ENCODE measurements at places on chromosomes 7 and 10.

DNA sequence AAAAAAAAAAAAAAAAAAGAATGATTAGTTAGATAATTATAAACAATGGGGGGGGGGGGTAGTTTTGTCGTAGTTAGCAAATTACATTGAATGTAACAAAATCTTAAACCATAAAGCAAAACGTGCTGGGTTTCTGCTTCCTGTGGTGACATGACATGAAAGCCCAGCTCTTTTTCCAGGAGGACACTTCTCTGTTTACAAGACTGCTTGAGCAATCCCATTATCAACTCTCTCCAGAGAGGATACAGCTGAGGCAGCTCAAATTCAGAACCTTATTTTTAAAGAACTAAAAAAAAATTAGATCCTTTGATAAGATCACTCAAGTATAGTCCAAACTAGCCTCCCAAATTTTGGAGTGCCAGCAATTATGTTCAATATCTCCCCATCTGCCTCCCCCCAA lies 58.6 kb downstream of the ADRB1 start:
- DNase-seq, result no peak

DNA sequence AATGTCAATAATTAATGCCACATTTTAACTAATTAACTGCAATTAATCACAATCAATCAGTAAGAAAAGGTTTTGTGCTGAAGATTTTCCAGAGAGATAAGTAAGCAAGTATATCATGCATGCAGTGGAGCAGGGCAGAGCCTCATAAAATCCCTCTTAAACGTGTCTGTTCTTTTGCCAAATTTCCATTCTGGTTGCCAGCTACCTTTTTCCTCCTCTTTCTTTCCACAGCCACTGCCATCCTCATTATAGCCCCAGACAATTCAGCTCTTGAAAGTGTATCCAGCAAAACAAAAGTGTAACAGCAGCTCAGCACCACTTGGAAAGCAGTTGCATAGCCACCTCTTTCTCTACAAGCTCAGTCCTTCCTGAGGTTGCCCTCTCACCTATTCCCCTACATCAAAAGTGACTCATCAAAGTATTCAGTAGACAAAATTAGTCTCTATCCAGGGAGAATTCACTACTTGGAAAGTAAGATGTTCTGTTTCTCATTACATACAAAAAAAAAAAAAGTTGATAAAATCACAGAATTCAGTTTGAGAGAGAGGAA lies 26.9 kb upstream of the EPHB6 start:
- DNase-seq, result no peak

- no peak for DNase-seq
These were observed 36.7 kb downstream of the RAB19 start for GRCh38 chr7:140440593-140440992.

DNA sequence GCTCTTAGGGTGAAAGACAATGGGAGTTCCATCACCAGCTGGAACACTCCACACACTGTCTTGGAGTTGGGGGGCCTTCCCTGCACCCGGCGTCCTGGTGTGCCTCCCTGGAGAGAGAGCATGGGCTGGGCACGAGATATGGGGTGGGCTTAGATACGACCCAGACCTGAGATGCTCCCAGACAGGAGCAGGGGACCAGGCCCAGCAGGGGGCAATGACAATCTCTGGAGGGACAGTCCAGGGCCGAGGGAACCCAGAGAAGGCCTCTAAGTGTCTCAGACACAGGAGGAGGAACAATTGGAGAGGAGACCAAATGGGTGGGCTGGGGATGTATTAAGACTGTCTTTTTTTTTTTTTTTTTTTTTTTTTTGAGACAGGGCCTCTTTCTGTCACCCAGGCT lies 40.0 kb downstream of the MYL10 start:
- no peak for DNase-seq

DNA sequence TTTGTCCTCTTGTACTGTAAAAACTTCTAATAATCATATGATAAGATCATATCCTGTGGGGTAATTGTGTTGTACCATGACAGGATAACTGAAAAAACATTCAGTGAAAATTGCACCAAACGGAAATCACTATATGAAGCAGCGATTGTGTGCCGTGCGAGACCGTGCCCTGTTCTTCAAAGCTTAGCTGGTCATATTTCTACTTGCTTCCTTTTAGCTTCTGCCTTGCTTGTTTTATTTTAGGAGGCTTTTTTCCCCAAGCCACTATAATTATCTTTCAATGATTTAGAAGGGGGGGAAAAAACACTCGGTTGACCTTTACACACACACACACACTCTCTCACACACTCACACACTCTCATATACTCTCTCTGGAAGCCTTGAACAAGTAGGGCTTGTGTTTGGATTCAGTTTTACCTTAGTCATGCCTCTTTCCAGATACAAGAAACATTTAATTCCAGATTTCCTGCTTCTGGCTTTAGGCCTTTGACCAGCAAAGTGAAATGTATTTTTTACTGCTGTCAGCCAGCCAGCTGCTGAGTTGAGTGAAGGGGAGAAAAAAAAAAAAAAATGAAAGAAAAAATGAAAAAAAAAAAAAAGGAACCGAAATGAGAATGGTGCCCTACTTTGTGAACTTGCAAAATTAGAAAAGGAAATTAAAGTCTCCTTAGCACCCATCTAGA lies 181.4 kb downstream of the ARID5B start:
- peak; percentile 51 for DNase-seq

DNA sequence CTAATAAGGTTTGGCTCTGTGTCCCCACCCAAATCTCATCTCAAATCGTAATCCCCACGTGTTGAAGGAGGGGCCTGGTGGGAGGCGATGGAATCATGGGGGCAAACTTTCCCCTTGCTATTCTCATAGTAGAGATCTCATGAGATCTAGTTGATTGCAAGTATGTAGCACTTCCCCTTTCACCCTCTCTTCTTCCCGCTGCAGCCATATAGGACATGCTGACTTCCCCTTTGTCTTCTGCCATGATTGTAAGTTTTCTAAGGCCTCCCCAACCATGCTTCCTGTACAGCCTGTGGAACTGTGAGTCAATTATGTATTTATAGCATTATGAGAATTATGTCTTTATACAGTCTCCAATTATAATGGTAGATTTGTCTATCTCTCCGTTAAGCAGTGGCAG lies 594.5 kb downstream of the ACTR3B start:
- DNase-seq, result no peak

DNA sequence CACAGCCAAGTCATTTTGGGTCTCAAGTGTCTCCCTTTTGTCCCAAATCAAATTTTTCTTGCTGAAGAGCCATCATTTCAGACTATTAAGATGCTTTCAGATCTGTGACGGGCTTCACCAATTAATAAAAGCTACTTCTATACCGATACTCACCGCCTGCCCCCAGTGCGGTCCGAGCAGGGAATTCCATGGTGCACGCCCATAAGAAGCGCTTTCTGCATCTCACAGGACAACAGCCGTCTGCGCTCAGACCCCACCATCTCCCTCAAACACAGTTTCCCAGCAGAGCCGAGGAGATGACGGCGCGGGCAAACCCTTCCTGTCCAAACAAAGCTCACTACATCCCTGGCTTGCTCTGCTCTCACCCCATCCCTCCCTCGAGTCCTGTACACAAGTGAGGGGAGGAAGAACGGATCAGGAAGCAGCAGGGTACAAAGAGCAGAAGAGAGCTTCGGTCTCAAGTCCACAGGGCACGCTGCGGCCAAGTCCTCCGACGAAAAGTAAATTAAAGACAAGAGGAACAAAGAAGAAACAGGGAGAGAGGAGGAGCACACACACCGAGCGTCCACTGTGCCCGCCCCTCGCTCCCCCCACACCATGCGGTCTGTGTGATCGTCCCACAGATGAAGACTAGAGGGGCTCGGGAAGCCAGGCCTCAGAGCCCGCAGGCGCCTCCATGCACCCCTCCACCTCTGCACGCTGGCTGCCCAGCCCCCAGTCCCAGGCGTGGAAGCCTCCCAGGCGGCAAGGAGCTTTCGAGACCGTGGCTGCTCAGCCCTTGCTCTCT lies 121.9 kb downstream of the MAD1L1 start:
- no peak for DNase-seq

GRCh38 chr7:43220250-43220649 lies 107.8 kb downstream of the HECW1 start:
- peak; percentile 84 for DNase-seq

DNA sequence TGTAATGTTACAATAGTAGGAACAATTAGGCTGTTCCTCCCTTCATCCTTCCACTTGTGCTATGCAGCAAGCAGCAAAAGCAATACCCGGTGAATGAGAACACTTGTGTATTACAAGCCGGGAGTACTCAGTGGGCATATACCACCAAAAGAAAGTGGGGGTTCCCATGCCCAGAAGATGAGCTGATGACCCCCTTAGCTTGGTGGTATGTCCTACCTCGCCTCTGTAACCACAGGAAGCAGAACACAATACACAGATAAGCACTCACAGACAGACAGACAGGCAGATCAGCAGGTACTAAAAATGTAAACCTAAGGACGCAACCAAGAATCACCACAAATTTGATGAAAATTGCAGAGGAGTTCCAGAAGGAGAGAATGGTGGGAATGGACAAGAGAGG lies 15.5 kb upstream of the KIF20B start:
- no peak for DNase-seq

DNA sequence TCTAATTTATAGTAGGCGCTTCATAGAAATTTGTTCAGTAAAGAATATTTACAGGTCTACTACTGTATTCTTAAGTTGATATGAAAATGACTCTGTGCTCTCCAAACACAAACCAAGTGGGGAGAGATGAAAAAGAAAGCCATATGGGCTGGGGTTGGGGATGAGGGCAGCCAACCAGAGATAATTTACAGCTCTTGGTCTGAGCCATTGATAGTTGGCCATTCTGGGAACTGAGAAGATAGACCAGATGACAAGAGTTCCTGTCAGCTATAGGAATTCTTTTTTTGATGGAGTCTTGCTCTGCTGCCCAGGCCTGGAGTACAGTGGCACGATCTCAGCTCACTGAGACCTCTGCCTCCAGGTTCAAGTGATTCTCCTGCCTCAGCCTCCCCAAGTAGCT lies 57.4 kb downstream of the LAMB4 start:
- no peak for DNase-seq

DNA sequence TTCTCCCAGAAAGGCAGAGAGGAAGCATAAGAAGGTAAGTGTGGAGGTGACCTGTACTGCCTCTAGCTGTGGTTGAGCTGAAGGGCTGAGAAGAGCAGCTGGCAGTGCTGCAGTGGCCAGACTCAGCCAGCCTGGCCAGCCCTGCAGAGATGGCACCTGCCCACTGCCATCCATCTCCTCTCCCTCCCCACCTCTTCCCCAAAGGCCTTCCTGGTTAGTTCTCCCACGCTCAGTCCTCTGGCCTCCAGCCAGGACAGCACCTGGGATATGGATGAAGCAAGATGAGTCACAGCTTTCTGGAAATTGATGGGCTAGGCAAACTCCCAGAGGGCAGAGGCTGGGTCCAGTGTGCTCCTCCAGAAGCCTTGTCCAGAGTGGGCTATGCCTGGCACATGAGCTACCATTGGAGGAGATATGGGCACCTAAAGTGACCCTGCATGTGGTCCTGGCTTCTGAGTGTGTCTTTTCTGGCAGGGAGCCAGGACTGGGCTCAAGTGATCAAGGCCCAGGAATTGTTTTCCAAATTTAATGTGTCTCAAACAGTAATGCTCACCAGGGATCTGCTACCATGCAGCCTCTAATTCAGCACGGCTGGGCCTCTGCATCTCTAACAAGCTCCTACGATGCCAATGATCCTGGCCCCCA lies 81.0 kb upstream of the CACUL1 start:
- DNase-seq, result no peak

DNA sequence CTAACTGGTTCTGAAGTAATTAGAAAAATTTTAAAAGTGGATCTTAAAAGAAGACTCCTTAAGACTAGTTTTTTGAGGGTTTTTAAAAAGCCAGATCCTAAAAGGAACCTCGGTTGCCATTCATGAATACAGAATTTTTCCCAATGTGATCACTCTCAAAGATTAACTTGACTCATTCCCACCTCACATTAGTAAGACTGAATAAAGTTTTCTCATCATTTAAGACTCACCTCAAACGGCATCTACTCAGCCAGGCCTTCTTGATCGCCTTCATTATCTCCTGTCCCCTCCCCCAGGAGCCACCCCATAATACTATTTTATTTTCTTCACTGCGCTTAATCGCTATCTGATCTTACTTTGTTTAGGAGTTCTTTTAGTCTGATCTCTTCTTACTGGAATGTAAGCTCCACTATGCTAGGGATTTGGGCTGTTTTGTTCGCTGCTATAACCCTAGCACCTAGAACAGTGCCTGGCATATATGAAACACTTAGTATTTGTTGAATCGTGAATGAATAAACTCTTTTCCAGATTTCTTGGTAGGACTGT lies 55.9 kb upstream of the PCGF5 start:
- DNase-seq, result no peak

- DNase-seq, result no peak
These were observed 25.8 kb upstream of the AMPH start for GRCh38 chr7:38656968-38657367.

DNA sequence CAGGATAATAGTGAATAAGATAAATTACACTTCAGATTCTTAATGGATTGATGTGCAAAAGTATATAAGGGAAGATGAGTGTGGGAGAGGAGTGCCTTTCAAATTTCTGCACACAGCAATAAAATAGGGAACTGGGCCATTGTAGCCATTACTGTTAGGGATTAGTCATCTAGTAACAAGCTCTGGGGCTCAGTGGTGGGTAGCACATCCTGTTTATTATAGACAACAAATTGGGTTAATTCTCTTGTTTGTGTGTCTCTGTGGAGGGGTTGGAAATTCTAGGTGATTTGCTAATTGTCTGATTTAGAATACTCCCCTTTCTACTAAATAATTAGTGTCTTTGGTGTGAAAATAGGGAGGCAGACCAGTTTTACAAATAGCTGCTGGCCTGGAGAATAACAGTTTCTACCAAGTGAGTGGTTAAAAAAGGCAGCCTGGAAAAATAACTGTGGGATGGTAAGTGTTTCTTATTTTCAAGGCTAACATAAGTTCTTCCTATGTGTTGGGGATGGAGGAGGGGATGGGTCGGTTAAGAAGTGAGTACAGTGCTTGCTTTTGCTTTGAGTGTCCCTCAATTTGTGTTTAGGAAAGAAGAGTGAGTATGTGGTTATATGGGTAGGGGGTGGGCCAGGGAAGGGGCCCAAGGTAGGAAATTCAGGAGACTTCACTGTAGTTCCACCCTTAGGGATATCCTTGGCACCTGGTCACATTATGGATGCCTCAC lies 43.3 kb upstream of the TMEM248 start:
- no peak for DNase-seq

DNA sequence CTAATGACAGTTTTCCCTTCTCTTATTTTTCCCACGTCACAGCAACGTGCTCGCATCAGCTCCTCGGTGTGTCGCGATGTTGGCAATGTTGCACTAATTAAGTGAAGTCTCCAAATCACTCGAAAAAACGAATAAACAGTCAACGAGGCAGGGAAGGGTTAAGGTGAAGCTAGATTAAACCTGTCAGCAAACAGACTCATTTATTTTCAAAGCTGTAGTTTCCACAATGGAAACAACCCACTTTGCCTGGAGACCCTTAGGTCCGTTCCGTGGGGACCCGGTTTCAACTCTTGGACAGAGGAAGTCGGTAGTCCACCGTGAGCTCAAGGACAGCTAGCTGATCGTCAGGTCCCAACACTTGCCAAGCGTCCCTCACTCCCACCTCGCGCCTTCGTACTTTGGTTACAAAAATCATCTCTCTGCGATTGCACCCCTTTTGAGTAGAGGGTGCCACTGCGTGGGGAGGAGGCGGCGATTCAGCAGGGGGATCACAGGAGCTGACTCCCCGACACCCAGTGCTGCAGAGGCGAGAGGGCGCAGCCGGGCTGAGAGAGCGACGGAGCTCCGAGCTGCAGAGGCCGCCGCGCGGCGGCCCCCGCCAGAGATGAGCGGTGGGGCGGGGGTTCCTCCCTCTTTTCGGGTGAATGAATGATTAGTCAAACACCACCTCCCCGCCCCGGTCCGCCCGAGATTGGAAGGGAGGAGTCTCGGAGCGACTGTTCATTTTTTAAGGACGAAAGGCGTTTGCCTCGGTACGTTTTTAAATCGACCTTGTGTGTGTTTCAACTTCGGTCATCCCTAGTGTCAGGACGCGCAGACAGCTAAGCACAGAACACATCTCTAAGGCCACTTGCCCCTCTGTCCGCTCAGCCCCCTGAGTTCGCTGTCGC lies 1.3 kb upstream of the BMPER start:
- peak; percentile 33 for DNase-seq
